ENCODE measurements at places on chromosomes 7 and 10. TPM values are rescaled to one million over a fixed set of nuclear protein-coding genes. Genes with fewer than 3 reads are reported as not detected.

GRCh38 chr10:15436696-15437095 is 65.6 kb upstream of the FAM171A1 start:
- DNase-seq = no peak

- no peak for DNase-seq
These were observed 10.7 kb upstream of the CNNM1 start for GRCh38 chr10:99318475-99318874.

Gene SUFU
- total RNA-seq = 4.0 TPM

GRCh38 chr7:25694699-25695098 is 457.3 kb upstream of the NFE2L3 start:
- DNase-seq = no peak

- peak; percentile 22 for DNase-seq
These were observed 316.7 kb downstream of the FGFR2 start for GRCh38 chr10:121281576-121281975.

- no peak for DNase-seq
These were observed 131.1 kb downstream of the KCND2 start for GRCh38 chr7:120404042-120404441.

Gene NPTX2
- 3,060 TPM for total RNA-seq

- no peak for DNase-seq
These were observed 170.8 kb upstream of the TCF7L2 start for GRCh38 chr10:112779025-112779770.

GRCh38 chr7:22051886-22052673 is 106.4 kb upstream of the CDCA7L start:
- peak; percentile 4 for DNase-seq

Gene POU6F2
- not detected for total RNA-seq

- DNase-seq = peak; percentile 45
These were observed 111.2 kb upstream of the STEAP1B start for GRCh38 chr7:22610951-22611757.

DNA sequence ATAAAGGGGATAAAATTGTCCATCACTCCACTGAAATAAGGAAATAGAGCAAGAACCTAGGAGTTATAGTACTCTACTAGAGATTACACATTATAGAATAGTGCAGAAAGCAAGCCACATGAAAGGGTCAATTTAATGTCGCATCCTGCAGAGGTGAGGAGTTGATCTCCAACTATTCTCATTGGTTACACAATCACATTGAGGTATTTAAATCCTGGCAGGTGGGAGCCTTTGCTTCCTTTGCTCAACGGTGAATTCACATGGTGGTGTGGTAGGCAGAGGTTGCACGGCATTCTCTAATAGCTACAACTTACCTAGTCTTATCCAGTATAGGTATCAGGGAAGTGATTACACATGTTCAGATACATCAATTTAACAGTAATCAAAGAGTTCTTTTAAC is 198.4 kb upstream of the TCF7L2 start:
- no peak for DNase-seq

- DNase-seq = no peak
These were observed 83.4 kb downstream of the EZH2 start for GRCh38 chr7:148800677-148801076.
